ENCODE measurements at places on chromosomes 5 and 9.

DNA sequence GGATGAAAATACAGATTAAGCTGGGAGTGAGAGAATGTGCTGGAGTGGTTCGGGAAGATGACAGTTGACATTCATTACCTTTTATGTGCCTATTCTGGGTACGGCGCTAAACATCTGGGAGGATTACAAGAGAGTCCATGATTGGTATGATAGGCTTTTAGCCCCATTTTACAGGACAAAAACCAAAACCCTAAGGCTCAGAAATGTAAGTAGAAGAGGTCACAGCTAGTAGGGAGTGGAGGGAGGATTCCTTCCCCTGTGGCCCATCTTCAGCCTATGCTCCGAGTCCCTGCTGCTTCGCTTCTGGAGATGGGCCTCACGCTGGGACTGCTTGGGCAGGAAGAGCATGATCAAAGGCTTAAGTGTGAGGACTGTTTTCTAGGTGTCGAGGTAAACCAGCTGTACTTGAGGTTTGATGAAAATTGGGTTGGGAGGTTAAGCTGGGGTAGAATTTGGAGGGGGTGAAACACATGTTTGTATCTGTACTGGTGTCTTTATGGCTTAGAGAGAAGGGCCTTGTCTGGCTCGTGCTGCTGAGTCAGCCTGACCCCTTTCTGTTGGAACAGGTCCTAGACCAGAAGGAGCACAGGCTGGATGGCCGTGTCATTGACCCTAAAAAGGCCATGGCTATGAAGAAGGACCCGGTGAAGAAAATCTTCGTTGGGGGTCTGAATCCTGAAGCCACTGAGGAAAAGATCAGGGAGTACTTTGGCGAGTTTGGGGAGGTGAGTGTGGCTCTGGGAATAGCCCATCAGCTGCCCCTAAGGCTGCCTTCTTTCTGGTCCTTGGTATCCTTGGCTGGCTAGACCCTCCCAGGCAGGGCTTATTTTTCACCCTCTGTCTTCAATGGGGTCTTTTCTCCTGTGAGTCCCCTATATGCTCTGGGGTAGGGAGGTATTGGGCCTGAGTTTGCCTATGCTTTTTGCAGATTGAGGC is 2.1 kb downstream of the HNRNPAB start:
- DNase-seq, result no peak

DNA sequence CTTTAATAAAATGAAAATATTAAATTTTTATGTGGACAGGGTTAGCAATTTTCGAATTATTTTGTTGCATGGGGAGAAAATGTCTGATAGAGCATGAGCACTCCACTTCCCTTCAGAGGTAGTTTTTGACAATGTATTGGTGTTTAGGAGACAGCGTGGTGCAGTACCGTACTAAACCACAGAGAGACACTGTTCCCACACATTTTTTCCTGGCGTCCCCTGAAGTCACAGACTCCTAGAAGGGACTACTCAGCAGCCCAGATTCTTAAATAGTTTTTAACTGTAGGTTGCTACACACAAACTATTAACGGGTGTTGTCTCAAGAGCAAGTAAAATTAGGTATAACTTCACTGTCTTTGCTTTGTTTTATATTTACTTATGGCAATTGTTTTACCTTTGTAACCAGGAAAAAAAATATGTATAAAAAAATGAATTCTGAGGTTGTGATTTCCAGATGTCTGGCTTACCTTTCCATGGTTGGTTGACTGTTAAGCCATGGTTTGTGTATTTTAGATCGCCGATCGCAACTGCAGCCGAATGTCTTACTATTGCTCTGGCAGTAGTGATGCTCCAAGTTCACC is 171.2 kb downstream of the DOCK8 start:
- DNase-seq, result peak; percentile 59

DNA sequence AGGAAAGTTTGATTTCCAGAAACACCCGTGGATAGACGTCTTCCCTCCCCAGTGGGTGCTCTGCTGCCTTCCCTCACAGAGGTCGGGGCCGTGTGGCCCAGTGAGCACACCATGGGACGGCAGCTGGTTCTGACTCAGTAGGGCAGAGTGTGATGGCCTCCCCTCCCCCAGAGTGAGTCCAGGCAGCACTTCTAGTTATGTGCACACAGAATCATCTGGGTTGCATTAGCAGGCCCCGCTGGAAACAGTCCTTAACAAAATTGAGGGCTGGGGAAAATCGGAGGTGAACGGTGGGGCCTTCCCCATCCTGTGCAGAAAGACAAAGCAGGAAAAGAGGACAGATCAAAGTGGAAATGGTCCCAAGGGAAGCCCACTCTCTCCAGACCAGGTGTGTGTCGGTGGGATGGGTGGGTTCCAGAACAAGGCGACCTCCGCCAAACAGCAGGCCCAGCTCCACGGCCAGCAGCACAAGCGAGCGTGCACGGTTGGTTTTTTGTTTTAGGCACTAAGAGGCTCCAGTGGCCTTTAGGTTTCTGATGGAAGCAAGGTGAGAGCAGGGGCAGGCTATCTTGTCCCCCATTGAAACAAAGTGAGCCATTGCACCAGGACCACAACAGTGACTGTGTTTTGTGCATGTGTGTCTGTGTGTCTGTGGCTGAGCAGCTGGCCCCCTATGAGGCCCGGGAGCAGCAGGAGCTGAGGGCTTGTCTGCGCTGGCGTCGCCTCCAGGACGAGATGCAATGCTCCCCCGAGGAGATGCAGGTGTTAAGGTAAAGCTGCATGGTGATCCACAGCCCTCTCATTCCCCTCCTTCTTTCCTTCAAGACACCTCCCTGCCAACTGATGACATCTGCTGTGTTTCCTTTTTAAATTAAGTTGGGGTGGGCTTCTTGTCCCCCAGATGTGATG is 201.5 kb downstream of the AOPEP start:
- no peak for DNase-seq

DNA sequence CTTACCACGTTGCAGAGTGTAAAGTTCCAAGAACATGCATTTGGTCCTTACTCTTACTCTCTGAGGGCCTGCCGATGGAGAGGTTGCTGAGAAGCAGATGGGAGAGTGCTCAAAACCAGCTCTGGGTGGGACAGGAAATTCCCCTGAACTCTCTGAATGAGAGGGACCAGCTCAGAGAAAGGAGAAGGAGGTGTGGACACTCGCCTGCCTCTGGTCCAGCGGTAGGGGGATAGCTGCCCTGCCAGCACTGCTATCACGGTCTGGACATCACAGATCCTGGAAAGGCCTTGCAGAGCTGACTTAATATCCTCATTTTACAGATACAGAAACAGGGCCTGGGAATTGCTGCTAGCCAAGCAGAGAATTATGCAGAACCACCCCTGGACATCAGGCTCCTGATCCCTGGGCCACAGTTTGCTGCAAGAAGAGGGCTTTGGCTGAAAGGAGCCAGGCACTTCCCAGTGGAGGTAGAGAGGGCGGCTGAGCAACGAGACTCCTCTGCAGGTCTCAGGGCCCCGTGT is 4.9 kb downstream of the TRAF1 start:
- no peak for DNase-seq

DNA sequence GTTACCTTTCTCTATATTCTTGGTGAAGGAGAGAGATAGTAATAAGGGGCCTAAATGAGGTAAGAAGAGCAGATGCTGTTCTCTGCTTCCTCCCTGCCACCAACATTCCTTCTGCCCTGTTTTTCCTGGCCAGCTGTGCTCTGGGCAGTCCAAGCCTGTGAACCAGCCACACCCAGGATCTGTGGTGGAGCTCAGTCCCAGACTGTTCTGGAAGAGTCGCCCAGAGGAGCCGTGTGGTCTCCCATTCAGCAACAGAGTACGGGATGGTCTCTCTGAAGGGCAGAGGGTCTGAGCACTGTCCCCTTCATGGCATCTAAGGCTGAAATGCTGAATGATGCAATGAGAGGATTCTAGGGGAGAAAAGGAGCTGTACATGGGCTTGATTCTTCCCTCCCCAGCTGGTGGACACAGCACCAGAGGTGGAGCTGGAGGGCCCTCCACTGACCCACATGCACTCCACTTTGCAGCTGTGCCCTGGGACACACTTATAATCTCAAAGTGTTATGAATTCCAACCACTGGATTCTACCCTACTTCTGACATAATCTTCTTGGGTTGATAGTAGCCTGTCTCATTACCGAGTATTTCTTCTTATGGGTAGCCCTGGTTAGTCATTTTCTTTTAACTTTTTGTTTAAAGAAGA is 70.8 kb upstream of the RPS23 start:
- no peak for DNase-seq

GRCh38 chr5:93512799-93513198 is 68.2 kb downstream of the NR2F1-AS1 start:
- DNase-seq, result no peak

- DNase-seq, result no peak
Measured at GRCh38 chr9:20611691-20612287, 10.5 kb downstream of the MLLT3 start.

DNA sequence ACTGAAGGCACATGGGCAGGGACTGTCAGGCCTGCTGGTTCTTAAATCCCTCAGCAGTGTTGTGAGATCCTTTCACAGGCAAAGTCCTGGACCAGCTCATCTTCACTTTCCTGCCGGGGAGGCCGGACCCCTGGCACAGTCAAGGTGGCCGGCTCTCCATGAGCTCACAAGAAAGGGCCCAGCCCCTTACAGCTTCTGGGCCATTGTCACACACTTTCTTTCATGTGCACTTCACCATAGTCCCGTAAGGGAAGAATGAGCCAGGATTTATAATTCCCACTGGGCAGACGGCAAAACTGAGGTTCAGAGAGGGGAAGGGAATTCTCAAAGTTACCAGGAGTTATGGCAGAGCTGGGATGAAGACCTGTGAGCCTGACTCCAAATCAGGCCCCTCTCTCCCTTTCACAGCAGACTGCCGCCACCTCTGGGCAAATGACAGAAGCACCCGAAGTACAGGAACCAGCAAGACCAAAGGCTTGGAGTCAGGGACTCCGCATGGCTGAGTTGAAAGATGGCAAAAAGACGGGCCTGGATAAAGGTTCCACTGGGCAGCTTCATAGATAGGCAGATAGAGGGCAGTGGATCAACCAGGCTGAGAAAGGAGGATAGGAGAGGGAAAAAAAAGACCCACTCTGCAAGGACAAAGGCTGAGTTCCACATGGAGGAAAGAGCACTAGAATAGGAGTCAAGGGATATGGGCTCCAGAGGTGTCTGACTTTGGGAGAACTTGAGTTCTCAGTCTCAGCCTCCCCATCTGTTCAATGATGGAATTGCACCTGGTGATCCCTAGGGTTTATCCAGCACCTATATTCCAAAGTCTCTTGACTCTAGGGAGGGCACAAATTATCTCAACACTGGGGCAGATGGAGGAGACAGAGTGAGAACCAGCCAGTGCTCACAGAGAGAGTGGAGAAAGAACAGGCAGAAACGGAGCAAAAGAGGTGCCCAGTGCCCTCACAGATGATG is 128.7 kb downstream of the PAX5 start:
- DNase-seq, result no peak

DNA sequence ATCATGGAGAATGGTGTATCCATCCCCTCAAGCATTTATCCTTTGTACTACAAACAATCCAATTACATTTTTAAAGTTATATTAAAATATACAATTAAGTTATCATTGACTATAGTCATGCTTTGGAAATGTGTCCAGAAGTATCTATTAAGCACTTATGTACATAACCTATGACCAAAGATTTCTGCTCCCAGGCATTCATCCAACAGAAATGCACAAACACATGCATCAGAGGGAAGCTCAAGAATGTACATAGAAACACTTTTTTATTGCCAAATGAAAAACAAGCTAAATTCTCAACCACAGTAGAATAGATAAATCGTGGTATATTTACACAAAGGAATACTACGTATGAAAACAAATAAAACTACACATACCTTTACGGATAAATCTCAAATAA is 700.5 kb upstream of the ZNF608 start:
- DNase-seq, result no peak

GRCh38 chr5:21063146-21063545 is 1075.1 kb upstream of the CDH18 start:
- no peak for DNase-seq

DNA sequence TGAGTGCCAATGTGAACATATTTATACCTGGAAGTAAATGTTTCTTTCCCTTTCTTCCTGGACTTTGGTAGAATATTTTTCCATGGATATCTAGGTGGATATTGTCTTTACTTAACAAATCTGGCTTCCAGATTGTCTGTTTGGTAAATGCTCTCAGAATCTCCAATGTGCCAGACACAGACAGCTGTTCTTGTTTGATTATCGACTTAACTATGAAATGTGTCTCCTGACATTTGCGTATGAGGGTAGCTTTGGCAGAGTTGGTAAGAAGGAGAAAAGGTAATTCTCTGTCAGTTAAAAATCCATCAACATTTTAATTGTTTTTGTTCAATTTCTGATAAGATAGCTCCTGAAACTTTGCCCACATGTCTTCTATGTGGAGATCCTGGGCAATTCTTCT is 196.4 kb upstream of the NUDT12 start:
- no peak for DNase-seq

- no peak for DNase-seq
Measured at GRCh38 chr5:160039810-160040470, 31.0 kb downstream of the TTC1 start.

- no peak for DNase-seq
Measured at GRCh38 chr5:95237324-95237723, 47.6 kb downstream of the MCTP1 start.

- no peak for DNase-seq
Measured at GRCh38 chr5:5881294-5881693, 458.8 kb downstream of the ICE1 start.

GRCh38 chr5:4662756-4663155 is 477.4 kb upstream of the ADAMTS16 start:
- no peak for DNase-seq

- DNase-seq, result no peak
Measured at GRCh38 chr5:132250547-132250946, 6.9 kb upstream of the PDLIM4 start.

DNA sequence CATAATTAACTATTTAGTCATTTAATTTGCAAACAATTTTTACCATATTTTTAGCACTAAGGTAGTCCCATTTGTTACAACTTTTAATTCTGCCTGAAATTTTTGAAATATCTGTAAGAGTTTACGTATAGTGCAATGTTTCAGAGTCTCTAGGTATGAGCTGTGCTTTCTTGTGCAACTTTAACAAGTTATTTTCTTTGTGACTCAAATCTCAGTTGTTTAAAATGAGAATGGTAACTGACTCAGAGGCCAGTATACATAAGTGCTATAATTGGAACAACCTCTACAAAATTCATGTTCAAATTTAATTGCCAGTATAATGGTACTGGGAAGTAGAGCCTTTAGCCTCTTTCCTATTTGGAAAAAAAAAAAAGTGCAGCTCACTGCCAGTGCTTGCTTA is 14.2 kb upstream of the ZNF883 start:
- no peak for DNase-seq

GRCh38 chr9:70817311-70817710 is 304.1 kb downstream of the TRPM3 start:
- no peak for DNase-seq

DNA sequence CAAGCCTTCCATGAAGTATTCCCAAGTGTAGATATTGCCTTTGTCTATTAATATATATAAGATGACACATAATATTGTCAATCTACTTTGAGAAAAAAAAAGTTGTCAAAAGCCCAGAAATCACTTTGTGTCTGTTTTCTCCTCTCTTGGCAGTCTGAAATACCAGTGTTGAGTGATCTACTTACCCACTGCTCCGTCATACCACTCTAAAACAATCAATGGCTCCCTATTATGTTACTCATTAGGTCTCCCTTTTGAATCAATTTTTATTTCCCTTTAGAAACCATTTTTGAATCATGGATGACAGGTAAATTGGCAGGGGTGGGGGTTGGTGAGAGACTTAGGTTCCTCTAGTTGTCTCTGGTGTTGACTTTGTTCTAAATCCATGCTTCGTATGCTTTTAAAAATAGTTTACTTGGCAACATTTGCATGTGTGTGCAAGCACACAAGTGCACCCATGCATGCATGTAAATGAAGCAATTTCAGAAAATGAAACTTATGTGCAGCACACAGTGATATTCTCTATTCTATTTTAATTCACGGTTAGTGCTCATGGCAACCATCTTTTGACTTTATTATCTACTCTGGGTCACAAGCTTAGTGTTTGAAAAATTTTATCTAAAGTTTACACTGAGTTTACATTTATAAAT is 378.9 kb downstream of the RAB3C start:
- DNase-seq, result no peak

Data from neuronal stem cell (in vitro differentiated cells).